SW 1271 (cell line): ENCODE measurements at places on chromosomes 11 and 22.

DNA sequence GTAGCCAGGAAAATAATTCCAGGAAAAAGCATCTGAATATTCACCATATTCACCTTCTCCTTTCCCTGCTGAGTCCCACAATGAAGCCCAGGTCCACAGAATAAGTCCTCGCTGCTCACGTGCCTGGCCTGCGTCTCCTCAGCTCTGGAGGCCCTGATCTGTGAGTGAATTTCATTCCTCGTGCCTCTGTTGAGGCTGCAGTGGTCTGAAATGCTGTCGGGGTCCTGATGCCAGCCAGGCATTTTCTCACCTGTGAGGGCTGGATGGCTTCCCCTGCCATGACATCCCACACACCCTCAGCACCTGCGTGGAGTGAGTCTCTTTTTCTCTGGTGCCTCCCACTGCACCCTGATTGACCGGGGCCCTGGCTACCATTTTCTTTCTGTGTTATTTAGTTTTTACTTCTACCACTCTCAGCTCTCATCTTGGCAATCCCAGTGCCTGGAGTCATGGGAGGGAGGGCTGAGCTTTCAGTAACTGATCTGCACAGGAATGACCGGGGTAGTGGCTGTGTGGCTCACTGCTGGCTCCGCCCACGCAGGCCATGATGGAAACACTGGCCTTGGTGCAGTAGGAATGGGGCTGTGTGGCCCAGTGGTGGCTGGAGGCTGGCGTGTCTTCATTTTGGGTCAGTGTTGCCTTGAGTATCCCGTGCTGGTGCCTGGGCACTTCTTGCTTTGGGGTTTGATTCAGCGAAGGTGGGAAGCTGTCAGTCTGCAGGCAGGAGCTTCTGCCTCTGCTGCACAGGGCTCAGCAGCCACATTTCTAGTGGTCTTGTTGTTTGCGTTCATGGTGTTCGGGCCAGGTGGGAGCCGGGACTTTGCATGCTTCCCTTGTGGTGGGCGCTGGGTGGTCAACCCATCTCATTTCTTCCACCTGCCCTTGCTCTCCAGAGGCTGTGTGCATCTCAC, 807.2 kb downstream of the TBC1D22A start:
- no peak for DNase-seq

GRCh38 chr11:88288560-88288959, 49.0 kb downstream of the CTSC start:
- no peak for DNase-seq

DNA sequence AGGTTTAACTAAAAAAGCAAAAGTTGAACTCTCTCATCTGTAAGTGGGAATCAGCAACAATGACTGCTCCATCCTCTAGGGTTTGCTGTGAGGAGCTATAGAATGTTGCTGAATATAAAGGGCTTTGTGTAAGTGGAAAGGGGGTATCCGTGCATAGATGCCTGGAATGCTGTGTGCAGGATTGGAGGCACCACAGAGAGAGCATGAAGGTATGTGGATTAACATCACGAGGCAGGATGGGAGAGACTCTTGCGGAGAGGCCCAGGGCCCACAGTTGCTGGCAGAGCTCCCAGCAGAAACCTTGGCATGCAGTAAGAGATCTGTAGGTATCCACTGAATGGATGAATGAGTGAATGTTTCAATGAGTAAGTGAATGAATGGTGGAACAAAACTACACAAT, 298.7 kb upstream of the DDI1 start:
- DNase-seq: no peak

DNA sequence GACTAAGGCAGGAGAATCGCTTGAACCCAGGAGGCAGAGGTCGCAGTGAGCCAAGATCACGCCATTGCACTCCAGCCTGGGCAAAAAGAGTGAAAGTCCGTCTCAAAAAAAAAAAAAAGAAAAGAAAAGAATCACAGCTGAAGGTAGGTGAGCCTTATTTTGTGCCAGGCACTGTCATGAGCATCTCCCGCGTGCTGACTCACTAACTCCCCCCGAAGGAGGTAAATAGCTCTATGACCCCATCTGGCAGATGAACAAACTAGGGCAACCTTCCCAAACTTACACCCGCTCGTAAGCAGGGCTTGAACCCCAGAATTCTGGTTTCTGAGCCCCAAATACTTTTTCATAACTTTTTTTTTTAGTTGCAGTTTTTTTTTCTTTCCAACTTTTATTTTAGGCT, 60.3 kb downstream of the ANO1 start:
- DNase-seq: no peak

- no peak for DNase-seq
Observed at GRCh38 chr11:73204711-73205121, 13.4 kb upstream of the P2RY2 start.

DNA sequence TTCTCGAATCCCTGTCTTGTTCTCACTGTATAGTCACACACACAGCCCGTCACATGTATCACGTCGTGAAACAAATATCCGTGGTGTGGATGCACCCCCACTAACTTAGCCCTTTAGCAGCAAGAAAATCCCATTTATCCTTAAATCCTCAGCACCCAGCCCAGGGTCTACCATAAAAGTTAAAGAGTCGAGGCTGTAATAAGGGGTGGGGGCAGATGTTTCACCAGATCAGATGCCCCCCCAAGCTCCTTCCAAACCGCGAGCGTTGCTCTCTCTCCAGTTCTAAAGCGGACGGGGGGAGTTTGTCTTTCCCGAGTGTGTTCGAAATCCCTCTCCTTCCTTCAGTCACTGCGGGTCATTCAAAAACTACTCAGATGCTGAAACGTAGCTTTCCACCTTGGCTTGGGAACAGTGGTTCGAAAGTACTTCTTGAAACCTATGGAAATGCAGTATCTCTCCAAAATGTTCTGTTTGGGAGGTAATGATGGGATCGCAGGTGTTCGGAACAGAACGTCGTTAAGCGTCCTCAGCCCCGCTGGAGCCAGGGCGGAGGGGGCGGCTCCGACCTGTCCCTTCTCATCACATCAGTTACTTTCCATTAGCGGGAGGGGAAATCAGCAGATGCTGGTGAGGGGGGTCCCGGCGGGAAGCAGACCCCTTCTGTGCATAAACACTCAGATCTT, 156.2 kb downstream of the BRD1 start:
- no peak for DNase-seq

DNA sequence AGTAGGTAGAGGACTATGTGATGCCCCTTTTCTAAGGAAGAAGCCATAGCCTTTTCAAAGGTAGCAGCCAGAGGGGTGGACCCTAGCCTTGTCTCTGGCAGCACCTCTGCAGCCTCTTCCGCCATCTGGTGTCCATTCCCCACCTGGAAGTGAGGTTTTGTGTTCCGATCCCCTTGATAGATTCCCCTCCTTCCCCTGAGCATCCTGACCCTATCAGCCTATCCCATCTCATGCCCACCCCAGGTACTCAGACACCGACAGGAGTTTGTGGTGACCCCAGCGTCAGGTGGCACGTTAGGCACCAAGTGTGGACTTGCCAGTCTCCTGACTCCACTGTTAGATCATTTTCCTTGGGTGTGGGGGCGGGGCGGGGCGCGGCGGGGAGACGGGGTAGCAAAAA, 398 bp upstream of the FAM89B start:
- peak; percentile 71 for DNase-seq

DNA sequence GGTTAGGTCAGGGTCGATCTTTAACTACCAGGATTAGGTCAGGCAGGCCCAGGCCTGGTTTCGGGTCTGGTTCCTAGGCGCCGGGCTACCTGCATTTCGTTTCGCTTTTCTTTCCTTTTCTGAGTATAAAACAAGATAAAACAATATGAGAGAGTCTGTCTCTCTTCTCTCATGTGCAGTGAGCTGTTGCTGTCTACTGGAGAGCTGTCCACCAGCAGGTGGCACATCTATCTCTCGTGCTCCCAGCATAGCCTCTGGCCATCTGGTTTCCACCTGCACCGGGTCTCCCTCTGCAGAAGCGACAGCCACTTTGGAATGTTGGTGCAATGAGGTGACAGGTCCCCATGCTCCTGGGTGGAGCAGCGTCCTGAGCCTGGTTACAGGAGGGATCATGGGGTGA, 27.6 kb downstream of the RIBC2 start:
- peak; percentile 20 for DNase-seq

DNA sequence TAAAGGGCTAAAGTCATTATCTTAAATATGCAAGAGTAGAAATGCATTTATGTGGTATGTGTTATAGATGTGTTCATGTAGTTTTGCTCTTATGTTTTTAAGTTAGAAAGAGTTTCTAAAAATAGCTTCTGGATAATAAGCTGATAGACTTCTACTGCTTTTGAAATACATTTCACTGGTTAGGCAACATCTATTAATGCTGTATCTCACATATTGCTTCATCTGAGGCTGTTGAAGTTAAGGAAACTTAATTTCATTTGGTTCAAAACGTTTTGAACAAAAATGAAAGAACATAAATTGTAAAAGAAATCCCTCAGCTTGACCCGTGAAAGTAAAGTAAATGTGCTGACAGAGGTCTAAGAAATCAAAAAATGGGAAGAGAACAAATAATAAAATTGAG, 164.0 kb upstream of the CTSC start:
- no peak for DNase-seq

GRCh38 chr11:5405173-5405572, 16.7 kb upstream of the OR51Q1 start:
- no peak for DNase-seq

- DNase-seq: no peak
Observed at GRCh38 chr11:45092901-45093760, 53.3 kb upstream of the PRDM11 start.

- DNase-seq: peak; percentile 30
Observed at GRCh38 chr22:20530368-20531153, 23.2 kb downstream of the MED15 start.

GRCh38 chr11:122741613-122742300, 86.2 kb downstream of the UBASH3B start:
- DNase-seq: no peak

DNA sequence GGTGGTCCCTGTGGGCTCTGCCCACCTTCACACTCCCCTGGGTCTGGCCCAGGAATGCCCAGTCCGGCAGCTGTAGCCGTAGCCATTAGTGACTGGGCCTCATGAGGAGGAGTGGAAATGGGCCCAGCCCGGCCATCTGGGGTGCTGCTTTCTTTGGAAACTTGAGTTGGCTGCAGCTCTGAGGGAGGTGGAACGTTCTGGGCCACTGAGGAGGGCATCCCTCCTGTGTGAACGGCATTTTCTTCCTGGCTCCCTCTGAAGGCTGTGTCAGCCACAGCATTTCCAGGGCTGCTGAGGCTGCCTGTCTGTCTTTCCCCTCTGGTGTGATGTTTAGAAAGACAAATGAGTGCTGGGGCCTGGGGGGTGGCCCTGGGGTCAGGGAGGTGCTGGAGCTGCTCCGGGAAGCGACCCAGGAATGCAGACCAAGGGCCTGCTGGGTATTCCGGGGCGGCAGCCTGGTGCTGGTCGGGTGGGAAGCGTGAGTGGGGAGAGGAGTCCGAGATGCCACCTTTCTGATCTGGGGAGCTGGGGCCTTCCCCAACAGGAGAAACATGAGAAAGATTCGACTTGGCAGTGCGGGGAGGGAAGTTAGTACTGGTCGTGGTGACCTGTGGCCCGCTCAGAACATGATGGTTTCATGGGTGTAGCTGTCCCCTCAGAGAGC, 27.1 kb downstream of the PTDSS2 start:
- no peak for DNase-seq

DNA sequence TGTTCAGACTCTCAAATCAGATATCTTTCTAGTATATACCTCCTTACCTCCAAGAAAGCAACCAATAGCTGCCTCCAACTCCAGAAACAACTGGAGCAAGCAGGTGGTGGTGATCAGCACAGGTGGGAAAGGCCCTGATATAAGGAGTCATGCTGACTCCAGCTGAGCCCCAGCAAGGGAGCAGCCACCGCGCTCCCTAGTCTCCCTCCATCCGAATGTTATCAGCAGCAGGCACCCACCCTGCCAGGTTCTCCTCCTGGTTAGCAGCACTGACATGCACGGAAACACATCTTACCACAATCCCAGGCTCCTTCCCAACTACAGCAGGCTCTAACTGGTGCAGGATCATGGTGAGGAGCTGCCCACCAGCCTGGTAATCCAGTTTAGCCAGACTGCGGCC, 18.5 kb upstream of the STK33 start:
- DNase-seq: no peak

DNA sequence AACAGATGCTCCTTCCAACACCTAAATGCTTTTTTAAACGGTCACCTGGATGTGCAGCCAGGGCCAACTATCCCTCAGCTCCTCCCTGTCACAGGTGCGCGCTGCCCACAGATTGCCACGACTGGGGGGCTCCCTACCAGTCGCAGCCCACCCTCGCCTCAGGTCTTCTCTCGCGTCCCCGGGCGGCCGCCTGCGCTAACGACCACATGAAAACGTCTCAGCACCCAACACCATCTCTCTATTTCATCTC, 469 bp downstream of the ZBED5 start:
- no peak for DNase-seq

GRCh38 chr11:126978911-126979310, 21.7 kb downstream of the KIRREL3 start:
- no peak for DNase-seq

DNA sequence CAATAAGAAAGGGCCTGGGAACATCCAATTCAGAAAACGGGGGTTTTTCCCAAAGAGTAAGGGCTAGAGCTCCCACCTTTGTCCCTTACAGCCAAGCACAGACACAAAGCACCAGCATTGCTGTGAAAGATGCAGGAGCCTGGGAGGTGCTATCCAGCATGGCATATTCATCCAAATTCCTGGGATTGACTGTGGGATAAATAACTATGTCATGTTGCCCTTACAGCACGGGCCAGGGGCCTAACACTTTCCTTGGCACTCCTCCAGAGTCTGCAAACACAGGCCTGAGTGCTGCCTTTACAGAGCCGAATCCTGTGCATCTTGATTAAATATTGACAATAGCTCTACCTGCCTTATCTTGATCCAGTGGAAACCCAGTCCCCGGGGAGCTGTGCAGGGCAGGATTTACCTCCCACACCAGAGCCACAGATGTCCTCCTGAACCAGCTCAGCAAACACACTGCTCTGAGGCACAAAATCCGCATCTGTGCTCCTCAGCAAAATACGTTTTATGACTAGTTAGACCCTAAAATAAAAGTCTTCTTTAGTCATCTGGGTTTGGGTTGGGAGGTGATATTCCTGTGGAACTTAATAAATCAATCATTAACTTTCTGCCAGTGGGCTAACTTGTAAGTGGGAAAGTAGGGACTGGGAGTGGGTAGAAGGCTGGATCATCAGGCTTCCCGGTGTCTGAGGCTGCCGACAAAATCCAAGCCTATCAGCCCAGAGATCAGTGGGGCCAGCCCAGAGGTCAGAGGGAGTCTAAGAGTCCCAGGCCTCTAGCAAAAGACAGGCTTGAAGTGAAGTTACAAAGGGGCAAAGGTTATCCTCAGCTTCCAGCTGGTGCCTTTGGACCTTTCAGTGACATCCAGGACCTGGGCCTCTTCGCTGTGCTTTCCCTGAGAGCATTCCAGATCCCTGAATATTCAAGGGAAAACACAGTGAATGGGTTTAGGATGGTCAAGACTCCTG, 36.5 kb downstream of the POU2AF3 start:
- DNase-seq: no peak

DNA sequence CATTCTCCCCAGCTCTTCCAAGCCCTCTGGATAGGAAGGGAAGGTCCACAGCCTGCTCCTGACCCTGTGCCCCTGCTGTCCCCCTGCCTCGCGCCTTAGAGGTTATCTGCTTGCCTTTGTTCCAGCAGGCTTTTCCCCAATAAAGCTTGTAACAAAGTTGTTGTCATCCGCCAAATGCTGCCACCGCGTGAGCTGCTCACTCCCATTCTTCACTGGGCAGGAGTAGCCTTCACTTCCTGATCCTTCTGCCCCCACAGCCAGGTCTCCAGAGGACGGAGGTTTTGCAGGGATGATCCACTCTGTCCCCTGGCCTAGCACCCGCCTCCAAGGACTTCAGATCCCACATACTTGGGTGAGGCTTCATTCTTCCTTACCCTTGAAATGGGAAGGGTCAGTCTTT, 94.0 kb upstream of the RASSF10 start:
- no peak for DNase-seq

- DNase-seq: peak; percentile 97
Observed at GRCh38 chr11:96306933-96307775, 35.8 kb downstream of the MAML2 start.
